AML-193 (cell line): ENCODE measurements at places on chromosomes 2 and 18.

GRCh38 chr2:125681976-125682805 is 973.8 kb upstream of the GYPC start:
- DNase-seq: no peak

DNA sequence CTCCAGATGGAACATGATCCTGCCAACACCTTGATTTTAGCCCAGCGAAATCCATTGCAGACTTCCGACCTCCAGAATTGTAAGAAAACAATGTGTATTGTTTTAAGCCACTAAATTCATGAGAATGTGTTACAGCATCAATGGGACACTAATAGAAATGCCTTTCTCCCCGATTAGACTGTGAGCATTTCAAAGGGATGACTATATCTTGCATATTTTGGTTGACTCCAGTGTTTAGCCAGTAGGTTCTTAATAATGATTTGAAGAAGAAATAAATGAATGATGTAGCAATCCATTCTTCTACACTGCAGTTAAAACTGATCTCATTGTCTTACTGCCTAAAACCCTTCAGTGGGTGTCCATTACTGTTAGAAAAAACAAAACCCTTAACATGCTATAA is 67.4 kb upstream of the ACVR1C start:
- no peak for DNase-seq

DNA sequence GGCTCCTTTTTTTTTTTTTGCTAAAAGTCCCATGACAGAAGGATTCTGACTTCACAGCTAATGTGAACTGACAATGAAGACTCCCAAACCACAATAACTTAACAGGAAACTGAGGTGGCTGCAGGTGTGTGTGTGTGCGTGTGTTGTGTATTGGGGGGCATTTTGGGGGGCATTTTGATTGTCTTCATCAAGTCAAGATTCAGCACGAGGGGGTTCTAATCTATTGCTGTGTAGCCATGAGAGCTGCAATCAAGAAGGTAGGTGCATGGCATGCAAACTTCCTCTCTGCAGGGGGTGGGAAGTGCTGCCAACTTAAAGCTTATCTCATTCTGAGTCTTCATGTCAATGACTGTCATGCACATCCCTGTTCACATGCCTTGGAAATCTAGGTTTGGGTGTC is 25.2 kb downstream of the SPRED2 start:
- no peak for DNase-seq

GRCh38 chr2:241309684-241310117 is 5.8 kb downstream of the HDLBP start:
- DNase-seq: peak; percentile 73

DNA sequence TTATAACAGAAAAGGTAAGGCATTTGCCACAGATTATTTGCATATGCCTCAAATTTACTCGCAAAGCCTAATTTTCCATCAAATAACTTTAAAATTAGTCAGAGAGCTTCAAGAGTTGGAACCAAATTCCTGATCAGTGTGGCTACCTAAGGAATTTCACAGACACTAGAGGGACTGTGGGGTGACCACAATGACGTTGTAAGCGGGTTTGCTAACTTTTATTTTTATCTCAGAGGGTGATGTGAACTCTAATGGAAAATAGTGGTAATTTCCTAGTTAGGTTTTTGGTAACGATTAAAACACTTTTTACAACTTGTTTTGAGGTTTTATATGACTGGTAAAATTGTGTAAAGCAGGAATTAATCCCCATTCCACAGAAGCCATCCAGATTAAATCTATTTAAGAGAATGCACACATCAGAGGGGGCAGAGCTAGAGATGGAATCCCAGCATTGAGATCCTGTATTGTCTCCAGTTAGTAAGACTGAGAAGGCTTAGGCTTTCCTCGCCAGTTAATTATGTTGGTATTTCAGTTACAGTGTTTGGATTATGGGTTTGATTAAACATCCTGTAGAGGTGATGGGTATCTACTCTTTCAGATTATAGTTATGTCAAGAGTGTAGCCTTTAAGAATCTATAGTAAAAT is 129.0 kb downstream of the GPD2 start:
- no peak for DNase-seq

GRCh38 chr2:97706708-97707345 is 6.5 kb upstream of the ZAP70 start:
- no peak for DNase-seq
